ENCODE measurements at places on chromosomes 5 and 9.

- DNase-seq = no peak
Observed at GRCh38 chr9:82729991-82730589, 332.9 kb downstream of the RASEF start.

- DNase-seq = peak; percentile 49
Observed at GRCh38 chr5:143824851-143825720, 13.1 kb downstream of the HMHB1 start.

DNA sequence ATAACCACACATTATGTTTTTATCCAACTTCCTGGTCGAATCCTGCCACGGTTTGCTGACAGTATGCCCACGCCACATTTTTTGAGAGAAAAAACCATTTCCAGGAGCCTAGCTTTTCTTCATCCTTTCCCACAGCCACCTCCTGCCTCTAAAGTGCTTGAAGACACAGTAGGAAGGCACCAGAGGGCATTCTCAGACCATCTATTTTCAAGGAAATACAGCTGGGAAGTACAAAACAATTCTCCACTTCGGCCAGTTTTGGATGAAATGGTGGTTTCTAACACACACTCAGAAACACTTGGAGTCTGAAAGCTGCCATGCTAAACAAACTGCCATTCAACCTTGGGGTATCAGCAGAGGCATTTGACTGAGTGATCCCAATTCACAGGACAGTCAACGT, 86.3 kb upstream of the RPS23 start:
- DNase-seq = peak; percentile 50

- DNase-seq = no peak
Observed at GRCh38 chr9:11946531-11946930, 746.7 kb upstream of the TYRP1 start.

DNA sequence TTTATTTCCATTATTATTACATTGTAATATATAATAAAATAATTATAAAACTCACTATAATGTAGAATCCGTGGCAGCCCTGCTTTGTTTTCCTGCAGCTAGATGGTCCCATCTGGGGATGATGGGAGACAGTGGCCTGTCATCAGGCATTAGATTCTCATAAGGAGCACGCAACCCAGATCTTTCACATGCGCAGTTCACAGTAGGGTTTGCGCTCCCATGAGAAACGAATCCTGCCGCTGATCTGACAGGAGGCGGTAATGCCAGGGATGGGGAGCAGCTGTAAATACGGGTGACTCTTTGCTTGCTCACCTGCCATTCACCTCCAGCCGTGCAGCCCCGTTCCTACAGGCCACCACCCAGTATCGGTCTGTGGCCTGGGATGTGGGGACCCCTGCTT, 1879.3 kb upstream of the WWC1 start:
- no peak for DNase-seq

GRCh38 chr5:81904166-81904565, 67.7 kb upstream of the ATG10 start:
- no peak for DNase-seq

GRCh38 chr9:36165826-36166167, 3.4 kb upstream of the CCIN start:
- DNase-seq = peak; percentile 35

DNA sequence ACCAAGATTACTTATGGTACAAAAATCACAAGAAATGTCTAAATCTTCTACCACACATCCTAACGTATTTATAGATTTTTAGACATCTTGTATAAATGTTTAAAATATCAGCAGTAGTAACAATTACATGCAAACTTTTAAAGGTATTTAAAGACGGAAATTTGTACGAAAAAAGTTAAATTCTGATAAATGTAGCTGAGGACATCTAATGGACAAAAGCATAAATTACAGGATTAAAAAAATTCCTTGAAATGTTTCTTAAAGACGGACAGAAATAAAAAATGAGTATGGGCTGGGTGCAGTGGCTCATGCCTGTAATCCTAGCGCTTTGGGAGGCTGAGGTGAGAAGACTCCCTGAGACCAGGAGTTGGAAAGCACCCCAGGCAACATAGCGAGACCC, 15.8 kb downstream of the ERCC8 start:
- peak; percentile 21 for DNase-seq

- DNase-seq = no peak
Observed at GRCh38 chr5:1669276-1670155, 130.1 kb downstream of the MRPL36 start.

DNA sequence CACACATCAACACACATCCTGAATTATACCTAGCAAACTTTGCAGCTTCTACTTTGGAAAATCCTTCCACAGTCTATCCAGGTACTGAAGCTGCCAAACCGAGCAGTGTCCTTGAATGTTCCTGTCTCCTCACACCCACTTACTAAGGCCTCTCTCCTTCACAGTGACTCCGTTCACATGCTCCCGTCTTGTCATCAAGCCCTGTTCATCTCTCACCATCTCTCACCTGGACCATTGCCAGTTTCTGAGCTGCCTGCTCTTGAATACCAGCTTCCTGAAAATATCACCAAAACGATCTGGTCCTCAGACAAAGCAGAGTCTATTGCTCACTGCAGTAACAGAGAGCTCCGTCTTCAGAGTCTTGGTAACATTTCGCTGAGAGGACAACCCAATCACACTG, 57.4 kb downstream of the GCNT1 start:
- no peak for DNase-seq

- DNase-seq = no peak
Observed at GRCh38 chr9:114126247-114127060, 27.4 kb upstream of the KIF12 start.

DNA sequence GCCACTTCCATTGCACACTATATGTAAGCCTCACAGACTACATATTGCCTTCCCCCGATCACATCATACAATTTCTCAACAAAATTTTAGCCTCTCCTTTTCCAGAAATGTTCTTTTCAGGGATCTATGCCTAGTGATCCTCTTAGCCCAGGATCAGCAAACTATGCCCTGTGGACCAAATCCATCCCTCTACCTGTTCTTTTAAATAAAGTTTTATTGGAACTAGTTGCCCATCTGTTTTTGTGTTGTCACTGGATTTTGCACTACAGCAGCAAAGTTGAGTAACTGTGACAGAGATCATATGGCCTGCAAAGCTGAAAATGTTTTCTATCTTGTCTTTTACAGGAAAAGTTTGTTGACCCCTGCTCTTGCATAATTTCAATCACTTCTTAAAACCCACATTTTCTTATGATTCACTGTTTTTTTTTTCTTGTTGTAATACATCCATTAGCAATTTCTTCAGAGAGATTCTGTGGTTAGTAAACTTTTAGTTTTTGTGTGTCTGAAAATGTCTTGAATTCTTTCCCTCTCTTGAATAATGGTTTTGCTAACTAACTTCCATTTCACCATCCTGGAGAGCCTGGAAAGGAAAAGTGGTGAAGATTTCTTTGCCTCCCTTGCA, 7.1 kb downstream of the TXNDC8 start:
- peak; percentile 41 for DNase-seq

DNA sequence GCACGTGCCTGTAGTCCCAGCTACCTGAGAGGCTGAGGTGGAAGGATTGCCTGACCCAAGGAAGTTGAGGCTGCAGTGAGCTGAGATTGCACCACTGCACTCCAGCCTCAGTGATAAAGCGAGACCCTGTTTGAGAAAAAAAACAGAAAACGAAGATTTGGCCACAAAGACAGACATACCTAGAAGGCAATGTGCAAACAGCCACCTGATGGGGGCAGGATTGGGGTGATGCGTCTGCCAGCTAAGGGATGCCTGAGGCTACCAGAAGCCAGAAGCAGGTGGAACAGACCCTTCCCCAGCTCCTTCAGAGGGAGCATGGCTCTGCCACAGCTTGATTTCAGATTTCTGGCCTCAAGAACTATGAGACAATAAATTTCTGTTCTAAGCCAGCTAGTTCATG, 2.9 kb downstream of the HIGD2A start:
- no peak for DNase-seq

GRCh38 chr5:78060421-78060820, 234.1 kb downstream of the AP3B1 start:
- DNase-seq = no peak
